ENCODE measurements at places on chromosomes 12 and 14. TPM values are rescaled to one million over a fixed set of nuclear protein-coding genes. Genes with fewer than 3 reads are reported as not detected.

GRCh38 chr14:93059917-93060545 is 55.7 kb downstream of the ITPK1 start:
- DNase-seq, result no peak

The CCNT1 gene
- 28.3 TPM for total RNA-seq

DNA sequence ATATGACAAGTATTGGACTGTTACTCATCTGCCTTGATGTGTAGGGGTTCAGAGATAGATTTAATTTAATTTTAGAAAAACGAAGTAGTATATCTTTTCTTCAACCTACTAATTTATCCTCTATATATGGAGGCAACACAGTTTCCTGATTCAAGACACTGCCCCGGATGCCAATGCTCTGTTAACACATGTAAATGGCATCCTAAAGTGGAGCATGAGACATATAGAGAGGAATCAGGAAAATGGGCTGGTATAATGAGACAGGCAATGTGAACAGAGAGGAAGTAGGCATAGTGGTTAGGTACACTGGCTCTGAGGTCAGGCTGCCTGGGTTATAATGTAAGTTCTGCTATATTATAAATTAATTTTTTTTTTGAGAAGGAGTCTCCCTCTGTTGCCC is 85.6 kb downstream of the OTOGL start:
- DNase-seq, result no peak

DNA sequence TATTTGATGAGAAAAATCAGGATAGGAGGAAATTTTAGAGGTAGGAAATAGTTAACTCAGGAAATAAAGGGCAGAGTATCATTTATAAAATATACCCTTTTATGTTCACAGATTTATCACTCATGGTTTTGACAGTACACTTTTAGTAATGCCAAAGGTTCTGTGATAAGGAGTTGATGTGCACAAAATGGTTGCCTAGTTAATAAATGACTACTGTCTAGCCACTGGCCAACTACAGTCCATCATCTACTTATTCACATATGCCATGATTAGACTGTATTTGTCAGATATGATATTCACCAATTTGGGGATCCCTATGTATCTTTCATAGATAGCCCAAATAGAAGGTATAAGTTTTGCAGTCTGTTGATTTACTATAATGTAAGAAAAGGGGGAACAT is 19.2 kb upstream of the GXYLT1 start:
- DNase-seq, result no peak

The RDH16 gene
- total RNA-seq, result 0.17 TPM

DNA sequence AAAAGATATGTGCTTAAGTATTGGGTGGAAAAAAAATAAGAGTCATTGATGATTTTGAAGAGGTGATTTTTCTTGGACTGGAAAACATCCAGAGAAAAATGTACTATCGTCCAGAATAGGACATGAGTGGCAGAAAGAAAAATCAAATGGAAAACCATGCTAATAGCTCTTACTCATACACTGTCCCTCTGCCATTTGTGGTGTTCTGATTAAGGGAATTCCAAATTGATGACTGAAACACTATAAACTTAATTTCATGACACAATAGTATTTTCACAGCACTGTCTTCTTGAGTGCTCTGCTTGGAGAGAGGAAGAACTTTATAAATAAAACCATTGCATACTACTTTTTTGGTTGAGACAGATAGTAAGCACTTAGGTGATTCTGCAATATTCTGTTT is 72.4 kb downstream of the USP15 start:
- DNase-seq, result no peak

DNA sequence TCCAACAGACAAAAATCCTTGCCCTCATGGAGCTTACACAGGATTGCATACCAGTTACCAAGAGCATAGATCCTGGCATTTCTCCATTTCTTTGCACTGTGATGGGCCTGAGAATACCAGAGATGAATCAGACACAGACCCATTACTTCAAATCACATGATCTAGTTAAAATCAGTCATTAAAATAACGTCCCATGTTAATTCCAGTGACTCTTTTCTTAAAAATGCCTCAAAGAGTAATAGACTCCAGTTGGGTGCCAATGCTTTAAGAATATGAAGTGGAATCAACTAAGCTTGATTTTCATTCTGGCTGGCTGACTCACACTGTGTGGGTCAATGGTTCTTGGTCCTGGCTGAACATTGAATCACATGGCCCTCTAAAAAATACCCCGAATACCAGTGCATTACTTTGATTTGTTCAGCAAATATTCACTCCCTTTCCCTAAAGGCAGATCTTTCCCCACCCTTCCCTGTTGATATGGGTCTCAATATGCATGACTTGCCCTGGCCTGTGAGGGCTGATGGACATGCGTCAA is 11.0 kb downstream of the ASB2 start:
- DNase-seq, result no peak

The RPGRIP1 gene
- total RNA-seq, result not detected

The LYZ gene
- total RNA-seq, result not detected

The INSM2 gene
- not detected for total RNA-seq

The STRN3 gene
- 56.4 TPM for total RNA-seq

- DNase-seq, result no peak
These were observed 9.6 kb downstream of the MARS1 start for GRCh38 chr12:57497223-57498131.

GRCh38 chr12:34389378-34390170 is 367.3 kb downstream of the ALG10 start:
- DNase-seq, result no peak

GRCh38 chr14:61125867-61126572 is 145.0 kb downstream of the SLC38A6 start:
- DNase-seq, result peak; percentile 92

The KRT81 gene
- not detected for total RNA-seq

The DENND5B gene
- total RNA-seq, result 12.1 TPM

The MNAT1 gene
- 52.6 TPM for total RNA-seq

The TCP11L2 gene
- total RNA-seq, result 49.0 TPM

The KRT73 gene
- total RNA-seq, result not detected

The MYBPC1 gene
- total RNA-seq, result not detected

GRCh38 chr12:109885616-109886015 is 5.3 kb upstream of the GLTP start:
- no peak for DNase-seq

- DNase-seq, result no peak
These were observed 26.6 kb upstream of the GTF2A1 start for GRCh38 chr14:81247271-81247766.

DNA sequence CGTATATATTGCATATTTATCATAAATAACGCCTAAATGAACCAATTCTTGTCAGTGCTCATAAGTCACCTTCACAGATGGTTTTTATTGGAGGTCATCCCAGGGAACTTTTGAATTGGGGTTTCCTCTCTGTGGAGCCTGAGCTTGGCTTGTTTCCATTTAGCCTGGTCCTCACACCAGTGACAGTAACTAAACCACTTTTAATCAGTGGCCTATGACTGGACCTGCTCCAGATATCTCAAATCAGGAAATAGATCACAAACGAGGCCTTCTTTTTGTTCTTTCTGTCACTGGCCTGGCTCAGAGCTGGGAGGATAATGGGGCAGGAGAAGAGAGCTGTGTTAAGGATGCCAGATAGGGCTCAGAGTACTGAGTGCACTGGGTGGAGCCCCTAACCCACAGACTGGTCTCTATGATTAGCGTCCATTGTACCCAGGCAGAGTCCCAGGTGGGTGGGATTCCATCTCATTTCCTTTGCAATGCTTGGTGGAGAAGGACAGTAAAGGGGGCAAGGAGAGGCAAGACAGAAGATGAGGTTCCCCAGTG is 92.4 kb downstream of the NUAK1 start:
- DNase-seq, result no peak

The GZMH gene
- not detected for total RNA-seq

The ASIC1 gene
- total RNA-seq, result 0.14 TPM

The GRIN2B gene
- total RNA-seq, result not detected

The KRT6C gene
- not detected for total RNA-seq

The FAM181A gene
- not detected for total RNA-seq

The GPATCH2L gene
- 46.3 TPM for total RNA-seq

DNA sequence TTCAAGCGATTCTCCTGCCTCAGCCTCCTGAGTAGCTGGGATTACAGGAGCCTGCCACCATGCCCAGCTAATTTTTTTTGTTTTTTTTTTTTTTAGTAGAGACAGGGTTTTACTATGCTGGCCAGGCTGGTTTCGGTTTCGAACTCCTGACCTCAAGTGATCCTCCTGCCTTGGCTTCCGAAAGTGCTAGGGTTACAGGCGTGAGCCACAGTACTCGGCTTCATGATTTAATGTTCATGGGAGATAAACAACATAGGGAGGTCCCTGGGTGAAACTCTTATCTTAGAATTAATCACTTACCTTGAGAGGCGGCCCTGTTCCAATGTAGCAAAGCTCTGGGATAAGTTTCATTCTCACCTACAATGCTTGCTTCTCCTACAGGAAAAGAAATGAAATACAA is 48.3 kb downstream of the SEL1L start:
- no peak for DNase-seq

DNA sequence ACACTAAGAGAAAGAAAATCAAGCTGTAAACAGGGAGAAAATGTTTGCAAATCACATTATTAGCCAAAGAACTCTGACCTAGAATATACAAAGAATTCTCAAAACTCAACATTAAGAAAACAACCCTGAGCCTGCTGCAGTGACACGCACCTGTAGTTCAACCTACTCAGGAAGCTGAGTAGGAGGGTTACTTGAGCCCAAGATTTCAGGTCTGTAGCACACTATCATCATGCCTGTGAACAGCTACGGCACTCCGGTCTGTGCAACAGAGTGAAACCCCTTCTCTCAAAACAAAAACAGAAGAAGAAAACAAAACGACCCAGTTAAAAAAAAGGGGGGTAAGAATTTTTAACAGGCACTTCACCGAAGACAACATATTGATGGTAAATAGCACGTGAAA is 20.8 kb downstream of the SAV1 start:
- no peak for DNase-seq

DNA sequence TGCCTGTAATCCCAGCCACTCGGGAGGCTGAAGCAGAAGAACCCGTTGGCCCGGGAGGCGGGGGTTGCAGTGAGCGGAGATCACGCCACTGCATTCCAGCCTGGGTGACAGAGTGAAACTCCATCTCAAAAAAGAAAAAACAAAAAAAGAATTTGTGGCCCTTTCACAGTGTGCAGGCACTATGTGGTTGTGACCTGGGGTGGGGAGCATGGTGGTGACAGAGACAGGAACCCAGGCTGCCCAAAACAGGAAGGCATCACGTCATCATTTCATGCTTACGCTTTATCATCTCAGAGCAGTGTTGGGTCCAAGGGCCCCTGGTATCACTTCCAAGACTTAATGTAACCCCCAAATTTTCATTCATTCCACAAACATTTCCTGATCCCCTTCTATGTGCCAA is 175.7 kb upstream of the GSC start:
- no peak for DNase-seq

DNA sequence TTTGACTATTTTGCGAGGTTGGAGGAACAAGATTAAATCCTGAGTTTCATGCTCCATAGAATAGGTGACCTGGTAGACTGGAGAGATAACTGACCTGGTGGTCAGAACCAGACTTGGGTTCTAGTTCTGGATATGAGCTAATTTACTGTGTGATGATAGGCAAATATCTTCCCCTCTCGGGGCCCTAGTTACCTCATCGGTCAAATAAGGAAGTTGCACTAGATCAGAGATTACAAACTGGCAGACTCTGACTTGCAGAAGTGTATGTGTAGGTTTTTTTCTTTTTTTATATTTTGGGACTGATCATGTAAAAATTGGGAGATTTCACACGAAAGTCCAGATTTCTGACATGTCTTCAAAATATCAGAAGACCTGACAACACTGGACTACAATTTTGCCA is 37.0 kb downstream of the RPH3A start:
- no peak for DNase-seq

GRCh38 chr12:64895526-64895925 is 71.1 kb downstream of the TBC1D30 start:
- DNase-seq, result peak; percentile 31

DNA sequence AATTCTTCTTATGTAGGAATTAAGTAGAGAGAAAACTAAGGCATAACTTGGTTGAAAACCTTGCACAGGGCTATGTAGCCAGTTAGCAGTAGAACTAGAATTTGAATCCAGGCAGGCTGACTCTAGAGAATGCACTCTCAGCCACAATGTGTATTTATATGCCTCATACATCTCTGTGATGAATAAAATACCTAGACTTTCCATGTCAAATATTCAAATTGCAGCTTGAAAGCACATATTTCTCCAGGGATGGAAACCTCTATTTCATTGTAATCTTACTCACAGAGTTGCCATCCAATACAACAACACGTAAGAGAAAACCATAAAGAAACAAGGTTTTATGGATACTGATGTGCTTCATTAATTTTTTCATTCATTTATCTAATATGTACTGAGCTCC is 256.0 kb upstream of the FLRT2 start:
- no peak for DNase-seq

DNA sequence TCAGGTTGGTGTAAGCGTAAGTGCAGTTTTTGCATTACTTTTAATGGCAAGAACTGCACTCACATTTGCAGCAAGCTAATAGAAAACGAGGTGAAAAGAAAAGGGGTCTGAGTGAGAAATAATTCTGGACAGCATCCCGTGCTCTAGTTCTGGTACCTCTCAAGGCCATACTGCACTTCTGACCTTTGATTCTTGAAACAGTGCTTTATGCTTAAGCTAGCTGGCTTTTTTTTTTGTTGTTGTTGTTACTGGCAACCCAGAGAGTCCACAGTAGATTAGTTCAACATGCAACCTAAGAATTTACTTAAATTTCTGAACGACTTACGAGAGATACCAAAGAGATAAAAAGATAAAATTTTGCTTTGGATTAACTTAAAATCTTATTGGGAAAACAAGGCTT is 75.2 kb upstream of the PRKD1 start:
- no peak for DNase-seq

- no peak for DNase-seq
These were observed 41.9 kb downstream of the PELI2 start for GRCh38 chr14:56160088-56160487.

DNA sequence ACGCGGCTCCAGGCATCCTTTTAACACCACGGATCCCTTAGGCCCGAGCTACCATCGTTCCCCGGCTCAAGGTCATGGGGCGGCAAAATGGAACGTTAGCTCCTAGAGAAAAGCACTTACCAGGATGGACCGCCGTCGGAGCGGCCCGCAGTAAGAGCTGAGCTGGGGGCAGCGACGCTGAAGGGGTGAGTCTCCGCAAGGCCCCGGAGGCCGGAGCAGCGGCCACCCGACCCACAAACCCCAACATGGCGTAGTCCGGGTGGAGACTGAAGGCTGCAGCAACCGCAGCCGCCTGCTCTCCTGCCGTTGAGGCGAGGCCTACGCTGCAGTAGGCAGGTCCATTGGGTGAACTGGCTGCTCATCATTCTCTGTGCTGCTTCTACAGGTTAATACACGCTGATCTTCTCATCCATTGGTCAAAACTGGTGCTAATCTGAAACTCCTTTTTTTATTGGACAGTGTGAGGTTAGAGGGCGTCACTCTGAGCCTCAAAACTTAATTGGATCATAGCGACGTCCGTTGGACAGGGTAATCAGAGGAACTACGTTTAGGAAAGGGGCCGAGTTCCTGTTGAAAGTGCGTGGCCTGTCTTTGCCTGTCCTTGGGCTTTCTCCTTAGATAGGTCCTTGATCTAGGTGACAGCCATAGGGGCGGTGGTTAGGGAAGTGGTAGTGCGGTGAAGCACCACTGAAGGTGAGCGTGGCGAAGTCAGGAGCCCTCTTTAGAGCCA is at the start of gene ATP5F1B:
ATP5F1B (minus strand) TSS at position 268 of the 730 bp plus-strand sequence; CDS start at position 247, 21 bp downstream.
- peak; percentile 100 for DNase-seq

Data from dermis blood vessel endothelial cell (primary cell).